ENCODE measurements at places on chromosomes 11 and 22.

GRCh38 chr11:84794663-84795443 lies 832.3 kb downstream of the DLG2 start:
- DNase-seq = no peak

- DNase-seq = no peak
Observed at GRCh38 chr11:26964339-26964738, 29.6 kb upstream of the FIBIN start.

GRCh38 chr22:30841273-30841672 lies 127.3 kb downstream of the MORC2 start:
- DNase-seq = no peak

DNA sequence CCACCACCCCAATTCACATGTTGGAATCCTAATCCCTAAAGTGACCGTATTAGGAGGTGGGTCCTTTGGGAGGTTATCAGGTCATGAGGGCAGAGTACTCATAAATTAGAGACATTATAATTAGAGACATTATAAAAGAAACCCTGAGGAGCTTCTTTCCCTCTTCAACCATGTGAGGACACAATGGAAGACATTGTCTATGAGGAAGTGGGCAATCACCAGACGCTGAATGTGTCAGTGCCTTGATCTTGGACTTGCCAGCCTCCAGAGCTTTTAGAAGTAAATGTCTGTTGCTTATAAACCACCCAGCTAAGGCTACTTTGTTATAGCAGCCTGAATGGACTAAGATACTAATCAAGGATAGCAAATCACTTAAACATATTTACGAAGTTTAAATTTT lies 14.8 kb downstream of the GAB2 start:
- DNase-seq = no peak

DNA sequence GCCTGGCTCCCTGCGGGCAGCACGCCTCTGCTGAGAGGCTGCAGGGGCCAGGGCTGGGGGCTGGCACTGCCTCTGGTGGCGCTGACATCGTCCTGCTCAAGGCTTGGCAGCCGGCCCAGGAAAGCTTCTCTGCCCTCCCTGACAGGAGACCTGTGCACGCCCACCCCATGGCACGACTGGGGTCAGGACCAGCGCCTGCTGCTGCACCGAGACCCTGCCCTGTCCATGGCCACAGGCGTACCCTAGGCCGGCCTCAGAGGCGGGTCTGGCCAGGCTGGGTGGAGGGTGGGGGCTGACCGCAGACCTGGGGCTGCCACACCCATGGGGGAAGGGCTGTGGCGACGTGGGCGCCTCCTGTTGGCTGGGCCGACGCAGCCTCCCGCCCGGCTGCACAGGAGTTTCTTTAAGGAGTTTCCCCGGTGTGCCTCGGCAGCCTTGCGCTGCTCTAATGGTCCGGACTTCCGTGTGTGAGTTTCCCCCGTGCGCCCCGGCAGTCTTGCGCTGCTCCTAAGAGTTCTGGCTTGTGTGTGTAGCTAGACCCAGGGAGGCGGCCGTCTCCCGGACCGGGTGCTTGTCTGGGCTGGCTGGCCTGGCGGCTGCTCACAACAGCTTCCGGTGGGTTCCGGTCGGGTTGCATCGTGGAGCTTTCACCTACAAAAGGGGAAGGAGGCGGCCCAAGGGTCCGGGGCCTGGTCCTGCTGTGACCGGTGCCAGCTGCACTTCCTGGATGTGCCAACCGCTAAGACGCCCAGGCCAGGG lies 4.6 kb downstream of the TRABD start:
- peak; percentile 75 for DNase-seq

DNA sequence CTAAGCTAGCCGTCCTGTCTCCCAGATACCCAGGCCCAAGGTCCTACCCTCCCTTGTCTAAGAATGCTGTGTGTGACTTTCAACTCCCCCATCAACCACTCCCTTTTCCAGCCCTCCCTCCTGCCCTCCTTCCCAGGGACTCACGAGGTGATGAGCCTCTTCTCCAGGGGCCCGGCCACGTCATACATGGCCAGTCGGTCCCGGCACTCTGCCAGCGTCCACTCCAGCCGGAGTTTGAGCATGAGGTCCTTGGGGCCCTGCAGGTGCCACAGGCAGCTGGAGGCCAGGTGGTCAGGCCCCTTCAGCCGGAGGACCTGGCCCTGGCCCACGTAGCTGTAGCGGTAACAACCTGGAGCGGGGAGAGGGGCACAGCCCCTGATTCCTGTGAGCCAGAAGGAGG lies 20.1 kb downstream of the TMPRSS6 start:
- DNase-seq = no peak

DNA sequence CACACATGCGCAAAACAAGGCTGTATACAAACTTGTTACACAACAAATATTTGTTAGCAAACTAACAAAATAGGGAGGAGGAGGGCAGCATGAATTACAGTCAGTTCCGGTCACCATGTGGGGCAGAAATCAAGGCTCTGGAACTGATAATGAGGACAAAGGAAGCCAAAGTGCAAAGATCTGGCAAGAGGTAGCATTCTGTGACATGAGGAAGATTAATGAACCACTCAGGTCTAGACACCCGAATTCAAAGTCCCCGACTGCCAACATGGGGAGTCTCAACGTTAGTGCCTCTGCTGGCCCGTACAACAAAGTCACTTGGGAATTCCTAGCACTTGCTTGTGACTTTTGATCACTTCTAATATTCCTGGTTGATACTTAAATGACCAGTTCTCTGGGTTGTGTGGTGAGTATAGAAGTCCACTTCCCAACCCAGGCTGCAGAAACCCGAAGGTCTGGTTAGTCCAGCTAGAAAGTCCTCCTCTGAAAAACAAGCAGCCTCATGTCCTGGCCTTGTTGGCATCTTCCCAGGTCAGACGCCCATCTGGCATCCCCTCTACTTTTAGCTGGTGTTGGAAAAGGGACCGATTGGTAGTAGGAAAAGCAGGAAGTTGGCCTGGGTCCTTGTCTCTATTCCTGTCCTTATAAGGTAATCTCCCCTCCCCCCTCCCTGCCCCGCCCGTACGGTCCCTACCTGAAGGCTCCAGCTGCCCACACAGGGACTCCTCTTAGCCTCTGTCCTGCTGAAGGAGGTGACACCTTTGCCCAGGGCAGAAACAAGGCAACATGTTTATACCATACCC lies 1.6 kb downstream of the SUN2 start:
- no peak for DNase-seq

DNA sequence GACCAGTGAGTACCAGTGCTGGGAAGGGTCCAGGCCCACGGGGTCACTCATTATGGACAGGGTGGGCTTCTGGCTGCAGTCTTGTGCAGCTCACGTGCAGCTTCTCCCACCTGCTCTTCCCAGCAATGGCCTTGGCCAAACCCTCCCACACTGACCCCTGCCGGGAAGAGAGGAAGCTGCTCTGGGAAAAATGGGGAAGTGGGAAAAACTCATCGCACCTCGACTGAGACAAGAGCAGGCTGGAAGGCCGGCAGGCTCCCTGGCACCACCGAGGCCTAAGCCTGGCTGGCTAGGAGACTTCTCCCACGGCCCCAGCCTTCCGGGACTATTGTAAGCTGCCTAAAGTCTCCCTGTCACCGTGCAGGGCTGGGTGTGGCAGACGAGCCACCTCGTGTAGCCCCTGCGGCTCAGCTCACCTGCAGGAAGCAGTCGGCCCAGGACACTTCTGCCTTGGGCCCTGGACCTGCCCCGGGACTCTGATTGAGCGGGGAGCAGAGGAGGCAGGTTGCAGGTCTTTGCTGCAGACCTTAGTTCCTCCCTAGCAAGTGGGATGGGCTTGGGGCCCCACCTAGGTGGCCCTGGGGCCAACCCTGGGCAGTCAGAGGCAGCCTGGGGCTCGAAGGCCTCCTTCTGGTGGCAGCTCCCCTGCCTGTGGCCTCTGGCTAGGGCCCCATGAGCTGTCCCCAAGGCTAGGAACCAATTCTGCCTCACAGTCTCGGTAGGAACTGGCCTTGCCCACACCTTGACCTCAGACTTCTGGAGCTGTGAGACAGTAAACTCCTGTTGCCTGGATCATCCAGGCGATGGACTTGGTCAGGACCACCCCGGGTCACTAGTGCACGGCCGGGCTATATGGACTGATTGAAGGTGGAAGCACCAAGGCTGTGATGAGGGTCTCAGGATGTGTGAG lies 23.1 kb downstream of the MRGPRG start:
- DNase-seq = no peak

GRCh38 chr11:6653097-6653496 lies 2.5 kb downstream of the DCHS1 start:
- no peak for DNase-seq

- DNase-seq = no peak
Observed at GRCh38 chr11:72989727-72990126, 152.4 kb downstream of the FCHSD2 start.

DNA sequence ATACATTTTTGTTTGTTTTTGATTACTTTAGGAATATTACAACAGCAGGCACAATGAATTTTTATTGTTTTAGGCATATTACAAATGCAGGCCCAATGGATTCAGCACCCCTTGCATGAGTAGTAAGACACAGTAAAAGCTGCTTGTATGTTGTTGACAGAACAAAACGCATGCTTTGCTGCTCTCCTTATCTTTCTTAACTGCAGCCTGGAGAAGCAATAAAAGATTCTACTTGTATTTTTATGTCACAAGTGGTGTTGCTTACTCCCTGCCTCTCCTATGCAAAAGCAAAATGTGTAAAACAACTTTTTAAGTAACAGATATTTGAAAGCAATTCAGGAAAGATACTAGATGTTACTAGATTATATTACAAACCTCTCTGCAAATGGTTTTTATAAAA lies 73.9 kb downstream of the TRPC6 start:
- DNase-seq = no peak

- DNase-seq = no peak
Observed at GRCh38 chr11:69304258-69304657, 10.3 kb downstream of the MYEOV start.

DNA sequence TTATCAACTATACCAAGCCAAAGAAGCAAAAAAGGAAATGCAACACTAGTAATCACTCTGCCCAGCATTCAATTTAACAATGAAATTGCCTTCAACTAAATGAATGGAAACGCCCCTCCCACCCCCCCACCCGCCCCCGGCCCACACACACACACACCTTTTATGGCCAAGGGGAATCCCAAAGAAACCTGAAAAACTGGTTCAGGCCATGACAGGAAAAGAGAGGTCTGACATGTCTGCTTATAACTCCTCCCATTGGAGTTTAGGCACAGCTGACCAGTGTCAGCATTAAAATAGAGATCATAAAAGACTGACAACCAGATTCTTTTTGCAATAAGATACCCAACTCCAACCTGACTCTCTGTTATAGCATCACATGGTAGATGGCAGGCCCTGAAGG lies 42.6 kb downstream of the ACER3 start:
- DNase-seq = no peak

DNA sequence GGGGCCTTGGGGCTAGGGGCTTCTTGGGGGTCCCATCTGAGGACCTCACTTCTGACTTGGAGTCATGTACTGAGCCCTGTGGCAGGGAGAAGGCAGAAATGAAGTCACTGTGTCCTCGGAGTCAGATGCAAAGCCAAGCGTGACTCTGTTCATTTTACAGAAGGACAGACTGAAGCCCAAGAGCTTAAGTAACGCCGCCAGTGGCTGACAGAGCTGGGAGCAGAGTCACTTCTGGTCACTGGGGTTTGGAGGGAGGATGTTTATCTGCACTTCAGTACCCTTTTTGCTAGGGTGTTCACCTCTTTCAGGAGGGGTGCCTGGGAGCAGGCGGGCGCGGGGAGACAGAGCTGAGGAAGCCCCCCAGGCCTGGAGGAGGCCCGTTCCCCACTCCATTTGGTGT lies 10.7 kb downstream of the CD6 start:
- no peak for DNase-seq

DNA sequence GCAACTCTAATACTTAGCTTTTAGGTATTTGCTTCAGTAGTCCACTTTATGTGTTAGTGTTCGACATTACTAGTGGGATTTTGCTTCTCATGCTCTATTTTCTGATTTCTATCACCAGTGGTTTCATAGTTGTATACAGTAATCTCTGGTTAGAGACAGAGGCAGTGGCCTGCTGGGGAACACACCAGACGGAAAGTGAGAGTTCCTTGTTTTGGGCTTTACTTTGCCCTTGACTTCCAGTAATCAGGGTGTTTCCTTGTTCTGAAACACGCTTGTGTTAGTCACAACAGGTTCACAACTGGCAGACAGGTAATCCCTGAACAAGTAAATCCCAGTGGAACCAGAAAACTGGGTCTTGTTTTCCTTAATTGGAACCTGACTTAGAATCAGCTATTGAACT lies 56.0 kb downstream of the PACS1 start:
- no peak for DNase-seq

- no peak for DNase-seq
Observed at GRCh38 chr11:62572431-62572830, 1.3 kb downstream of the EEF1G start.

DNA sequence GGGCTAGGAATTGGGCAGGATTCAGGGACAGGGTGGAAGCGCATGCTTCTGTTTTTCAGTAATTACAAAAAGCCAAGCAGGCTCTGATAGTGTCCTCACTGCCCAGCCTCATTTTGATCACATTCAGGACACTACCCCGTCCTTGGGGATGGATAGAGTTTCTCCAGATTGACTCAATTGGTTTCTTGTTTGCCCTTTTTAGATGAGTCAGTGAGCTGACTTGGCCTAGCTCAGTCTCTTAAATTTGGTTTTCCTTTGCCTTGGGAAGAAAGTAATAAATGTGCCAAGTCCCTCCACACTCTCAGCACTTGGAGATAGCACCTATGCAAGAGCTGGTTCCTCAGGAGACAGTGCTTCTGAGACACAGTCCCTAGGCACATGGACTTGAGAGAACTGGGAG lies 25.5 kb downstream of the DKK3 start:
- DNase-seq = no peak

DNA sequence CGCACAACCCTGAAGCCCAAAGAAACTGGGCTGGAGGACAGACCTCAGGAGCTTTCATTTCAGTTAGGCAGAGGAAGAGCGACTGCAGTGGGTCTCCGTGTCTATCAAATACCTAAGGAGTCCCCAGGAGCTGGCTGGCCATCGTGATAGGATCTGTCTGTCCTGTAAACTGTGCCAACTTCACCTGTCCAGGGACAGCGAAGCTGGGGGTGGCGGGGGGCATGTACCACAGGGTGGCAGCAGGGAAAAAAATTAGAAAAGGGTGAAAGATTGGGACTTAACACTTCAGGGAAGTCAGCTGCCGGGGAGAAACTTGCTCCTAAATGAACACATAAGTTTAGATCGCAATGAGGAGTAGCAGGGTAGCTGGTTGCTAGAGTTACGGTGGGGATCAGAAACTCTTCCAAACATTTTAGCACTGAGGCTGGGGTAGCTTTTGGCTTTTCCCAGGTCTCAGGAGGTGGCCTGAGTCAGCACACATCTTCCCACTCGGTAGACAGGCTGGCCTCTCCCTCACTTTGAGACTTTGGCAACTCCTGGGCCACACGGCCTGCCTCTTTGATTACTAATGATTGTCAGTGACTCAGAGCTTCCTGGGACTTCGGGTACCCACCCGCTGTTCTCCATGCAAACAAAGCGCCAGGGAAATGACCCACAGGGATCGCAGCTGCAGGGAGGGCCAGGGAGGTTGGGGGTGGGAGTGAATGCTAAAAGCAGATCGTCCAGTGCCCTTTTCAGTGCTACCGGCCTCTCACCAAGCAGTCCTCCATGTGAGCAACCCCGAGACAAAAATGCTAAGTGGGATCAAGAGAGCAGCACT lies 2.9 kb upstream of the MTFP1 start:
- no peak for DNase-seq

Data from activated CD8-positive, alpha-beta memory T cell treated with anti-CD3 and anti-CD28 coated beads, Interleukin-2, amount 50 U/mL, for 4 hours (primary cell).